Skeletal muscle cell (primary cell): ENCODE measurements at places on chromosomes 5 and 9.
A peak's percentile ranks its signal among the peaks of the same experiment; 100 is the strongest.

- DNase-seq, result no peak
These were observed 46.2 kb downstream of the SPRY4 start for GRCh38 chr5:142278627-142279026.

DNA sequence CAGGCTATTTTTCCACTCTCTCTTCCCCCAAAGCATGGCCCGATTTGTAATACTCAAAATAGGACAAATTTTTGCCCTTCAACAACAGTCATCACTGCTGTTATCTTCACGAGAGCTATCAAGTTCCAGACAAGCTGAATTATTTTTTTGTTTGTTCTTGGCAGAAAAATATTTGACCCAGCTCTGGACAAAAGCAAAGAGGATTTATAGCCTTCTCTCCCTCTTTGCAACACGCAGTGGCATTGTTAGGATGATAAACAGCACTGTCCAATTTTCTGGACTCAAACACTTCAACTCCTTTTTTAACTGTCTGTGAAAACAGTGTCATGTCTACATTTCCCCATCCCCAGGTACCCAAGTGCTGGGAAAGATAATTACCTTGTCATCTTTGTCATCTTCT lies 160.3 kb downstream of the SLF1 start:
- DNase-seq, result no peak

- peak; percentile 55 for DNase-seq
These were observed 66.6 kb downstream of the PHF2 start for GRCh38 chr9:93642961-93643360.

GRCh38 chr5:172420235-172420939 lies 33.9 kb downstream of the SH3PXD2B start:
- peak; percentile 91 for DNase-seq

- DNase-seq, result peak; percentile 99
These were observed 9.9 kb upstream of the SPARC start for GRCh38 chr5:151696470-151697061.

- peak; percentile 2 for DNase-seq
These were observed 176.4 kb upstream of the CHD1 start for GRCh38 chr5:99105216-99105615.
